ENCODE measurements at places on chromosomes 1 and 21.
A peak's percentile ranks its signal among the peaks of the same experiment; 100 is the strongest.

DNA sequence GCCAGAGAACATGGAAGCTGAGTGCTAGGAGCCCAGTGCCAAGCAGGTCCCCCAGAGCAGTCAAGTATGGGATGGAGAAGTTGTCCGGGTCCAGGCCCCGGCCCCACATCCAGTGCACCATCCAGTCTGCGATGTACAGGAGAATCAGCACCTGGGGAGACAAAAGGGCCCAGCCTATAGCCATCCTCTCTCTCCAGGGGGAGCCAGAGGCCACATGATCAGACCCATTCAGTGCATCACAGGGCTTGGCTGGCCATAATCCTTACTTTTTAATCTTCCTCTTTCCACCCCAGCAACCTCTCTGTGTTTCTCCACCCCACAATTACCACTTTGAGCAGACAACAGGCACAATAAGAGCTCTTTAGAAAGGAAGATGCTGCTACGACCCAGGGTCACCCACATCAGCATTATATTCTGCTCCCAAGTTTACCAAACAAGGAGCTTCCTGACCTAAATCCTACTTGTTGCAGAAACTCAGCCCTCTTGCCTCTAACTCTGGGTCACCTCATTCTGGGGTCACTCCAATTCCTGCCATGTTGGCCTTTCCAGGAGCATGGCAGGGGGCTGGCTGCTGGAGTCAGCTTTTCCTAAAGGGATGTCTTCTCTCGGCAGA lies 16.4 kb upstream of the RAB29 start:
- peak; percentile 47 for DNase-seq

DNA sequence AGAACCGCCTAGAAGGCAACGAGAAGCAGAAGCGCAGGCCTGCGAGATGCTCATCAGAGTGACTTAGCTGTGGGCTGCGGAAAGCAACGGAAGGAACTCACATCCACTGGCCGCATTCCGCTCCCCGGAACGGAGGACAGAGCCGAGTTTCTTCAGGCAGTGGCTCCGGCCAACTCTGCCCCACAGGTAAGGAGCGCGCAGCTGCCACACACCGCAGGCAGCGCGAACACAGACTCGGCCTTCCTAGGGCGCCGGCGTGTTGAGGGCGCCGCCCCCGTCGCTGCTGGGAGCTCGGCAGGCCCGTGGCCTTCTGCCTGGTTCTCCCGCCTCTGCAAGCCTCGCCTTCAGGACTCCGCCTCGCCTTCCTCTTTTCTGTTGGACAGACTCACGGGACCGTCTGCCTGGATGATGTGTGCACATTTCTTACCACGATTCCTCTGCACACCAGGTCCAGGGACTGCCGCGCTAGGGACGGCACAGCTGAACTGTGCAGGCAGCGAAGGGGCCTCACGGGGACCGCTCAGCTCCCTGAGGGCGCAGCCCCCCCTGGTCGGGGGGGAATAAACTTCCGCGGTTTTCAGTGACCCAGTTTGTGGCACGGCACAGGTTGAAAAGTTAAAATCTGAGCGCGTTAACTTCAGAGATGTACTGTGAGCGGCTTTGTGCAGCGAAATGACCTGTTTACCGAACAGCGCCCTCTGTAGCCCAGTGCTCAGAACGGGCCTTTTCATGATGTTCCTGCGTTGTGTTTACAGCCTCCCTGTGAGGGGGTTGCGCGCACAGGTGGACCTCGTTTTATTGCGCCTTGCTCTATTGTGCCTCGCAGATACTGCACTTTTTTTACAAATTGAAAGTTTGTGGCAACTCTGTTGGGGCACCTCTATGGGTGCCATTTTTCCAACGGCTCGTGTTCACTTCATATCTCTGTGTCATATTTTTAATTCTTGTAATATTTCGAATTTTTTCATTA lies 15.8 kb downstream of the TCP10L start:
- peak; percentile 89 for DNase-seq

- DNase-seq = no peak
Observed at GRCh38 chr1:51309291-51309690, 21.1 kb downstream of the TTC39A start.

GRCh38 chr1:156912861-156913808 lies 7.3 kb upstream of the LRRC71 start:
- no peak for DNase-seq

- no peak for DNase-seq
Observed at GRCh38 chr1:203056516-203056915, 29.3 kb downstream of the MYOG start.

DNA sequence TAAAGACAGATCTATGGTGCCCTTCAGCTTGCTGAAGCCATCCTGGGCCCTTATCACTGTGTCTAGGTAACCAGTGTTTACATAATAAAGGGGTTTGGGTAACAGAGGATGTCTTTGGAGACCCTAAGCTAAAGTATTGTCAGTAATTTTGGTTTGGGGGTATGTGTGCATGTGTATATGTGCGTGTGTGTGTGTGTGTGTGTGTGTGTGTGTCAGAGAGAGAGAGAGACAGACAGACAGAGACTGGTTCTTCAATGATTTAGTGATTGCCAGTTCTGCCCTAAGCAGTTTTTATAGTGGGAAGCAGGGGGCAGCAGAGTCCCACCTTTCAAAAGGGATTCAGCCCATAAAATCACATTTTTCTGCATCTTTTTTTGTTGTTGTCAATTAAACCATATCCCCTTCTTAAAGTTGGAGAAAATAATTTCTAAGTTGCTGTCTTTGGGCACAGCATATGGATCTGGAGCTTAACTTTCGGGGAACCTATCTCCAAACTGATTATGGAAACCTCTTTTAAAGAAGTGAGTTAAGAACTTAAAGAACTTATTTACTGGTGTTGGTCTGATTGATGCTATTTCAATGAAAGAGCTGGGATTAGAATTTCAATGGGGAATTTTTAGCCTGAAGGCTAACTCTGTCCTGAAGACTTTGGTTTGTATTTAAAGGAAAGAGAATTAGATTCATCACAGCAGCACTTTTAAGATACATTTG lies 51.1 kb downstream of the ZNF326 start:
- peak; percentile 49 for DNase-seq

DNA sequence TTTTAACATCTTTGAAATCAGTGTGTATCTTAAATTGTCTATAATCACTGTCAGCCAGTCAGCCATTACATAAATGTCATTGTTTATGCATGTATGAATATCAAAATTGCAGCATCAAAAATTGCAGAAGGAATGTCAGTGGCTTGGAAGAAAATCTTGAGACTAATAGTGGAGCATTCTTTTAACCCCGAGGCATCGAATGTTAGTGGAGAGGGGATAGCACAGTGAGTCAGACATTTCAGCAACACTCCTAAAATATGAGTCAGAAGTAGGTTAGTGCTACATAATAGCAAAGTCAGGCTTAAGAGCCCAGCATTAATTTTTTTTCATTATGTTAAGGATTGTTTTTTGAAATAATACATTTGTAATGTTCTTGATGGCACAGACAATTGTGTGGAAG lies 45.5 kb downstream of the SNRPE start:
- no peak for DNase-seq

- DNase-seq = no peak
Observed at GRCh38 chr1:87318056-87318650, 10.5 kb upstream of the LMO4 start.

DNA sequence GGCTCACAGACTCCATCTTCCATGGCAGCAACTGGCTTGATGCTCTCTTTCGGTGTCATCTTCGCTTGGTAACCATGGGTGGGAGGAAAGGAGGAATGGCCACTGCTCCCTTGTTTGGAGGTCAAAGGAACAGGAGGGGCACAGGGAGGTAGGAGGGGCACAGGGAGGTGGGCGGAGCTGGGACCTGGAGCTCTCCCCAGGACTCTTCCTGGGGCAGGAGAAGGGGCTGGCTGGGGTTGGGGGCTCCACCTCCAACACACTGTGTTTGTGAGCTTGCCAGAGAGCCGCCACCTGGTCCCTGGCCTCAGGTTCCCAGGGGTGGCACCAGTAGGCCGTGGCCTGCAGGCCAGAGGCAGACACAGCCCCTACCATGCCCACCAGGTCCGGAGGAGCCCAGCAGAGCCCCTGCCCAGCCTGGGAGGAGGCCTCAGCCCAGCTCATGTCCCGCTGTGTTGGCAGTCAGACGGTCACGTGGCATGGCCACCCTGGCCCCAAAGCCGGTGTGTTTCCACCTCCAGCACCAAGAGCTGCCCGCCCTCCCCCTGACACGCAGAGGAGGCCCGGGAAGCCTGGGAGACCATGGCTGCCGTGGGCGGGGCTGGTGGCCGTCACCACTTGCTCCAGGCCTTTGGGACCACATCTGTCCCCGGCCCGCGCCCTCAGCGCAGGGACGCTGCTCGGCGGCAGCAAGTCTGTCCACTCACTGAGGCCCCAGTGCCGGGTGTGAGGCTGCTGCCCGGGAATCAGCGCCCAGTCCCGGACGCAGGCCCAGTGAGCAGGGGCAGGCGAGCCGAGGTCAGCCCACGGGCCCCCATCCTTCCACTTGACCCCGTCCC lies 73.9 kb downstream of the MORN1 start:
- no peak for DNase-seq

GRCh38 chr1:23023174-23023845 lies 4.0 kb downstream of the KDM1A start:
- no peak for DNase-seq

DNA sequence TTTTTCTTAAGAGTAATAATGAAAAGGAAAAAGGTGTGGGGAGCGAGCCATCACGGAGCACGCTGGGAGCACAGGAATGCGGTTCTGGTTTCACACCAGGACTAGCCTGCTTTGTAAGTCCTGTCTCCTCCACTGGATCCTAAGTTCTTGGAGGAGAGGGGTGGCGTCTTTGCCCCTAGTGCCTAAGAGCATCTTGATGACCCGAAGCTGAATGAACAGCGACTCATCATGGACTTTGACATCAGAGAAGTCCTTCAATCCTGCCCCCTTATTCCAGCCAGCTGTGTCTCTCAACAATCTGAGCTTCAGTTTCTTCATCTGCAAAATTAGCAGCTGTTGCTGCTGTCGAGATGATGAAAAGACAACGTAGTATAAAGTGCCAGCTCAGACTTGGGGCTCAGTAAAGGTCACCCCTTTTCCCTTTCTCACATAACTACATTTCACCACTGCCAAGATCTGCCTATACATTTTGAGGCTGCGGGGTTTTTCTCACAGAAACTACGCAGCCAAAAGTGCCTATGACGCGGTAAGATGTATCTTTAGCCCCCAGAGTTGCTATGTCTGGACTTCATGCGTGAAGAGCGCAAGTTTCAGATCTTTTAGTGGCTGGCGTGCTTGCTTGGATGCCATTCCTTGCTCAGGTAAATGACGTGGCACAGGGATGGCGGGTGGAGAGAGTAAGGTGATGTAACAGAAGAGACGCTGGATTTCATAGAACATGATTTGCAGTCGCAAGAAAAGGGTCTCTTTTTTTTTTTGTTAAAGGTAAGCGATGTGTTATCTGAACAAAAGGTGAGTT lies 4.9 kb upstream of the PRDM2 start:
- no peak for DNase-seq

- no peak for DNase-seq
Observed at GRCh38 chr1:112529301-112529700, 20.5 kb downstream of the WNT2B start.

DNA sequence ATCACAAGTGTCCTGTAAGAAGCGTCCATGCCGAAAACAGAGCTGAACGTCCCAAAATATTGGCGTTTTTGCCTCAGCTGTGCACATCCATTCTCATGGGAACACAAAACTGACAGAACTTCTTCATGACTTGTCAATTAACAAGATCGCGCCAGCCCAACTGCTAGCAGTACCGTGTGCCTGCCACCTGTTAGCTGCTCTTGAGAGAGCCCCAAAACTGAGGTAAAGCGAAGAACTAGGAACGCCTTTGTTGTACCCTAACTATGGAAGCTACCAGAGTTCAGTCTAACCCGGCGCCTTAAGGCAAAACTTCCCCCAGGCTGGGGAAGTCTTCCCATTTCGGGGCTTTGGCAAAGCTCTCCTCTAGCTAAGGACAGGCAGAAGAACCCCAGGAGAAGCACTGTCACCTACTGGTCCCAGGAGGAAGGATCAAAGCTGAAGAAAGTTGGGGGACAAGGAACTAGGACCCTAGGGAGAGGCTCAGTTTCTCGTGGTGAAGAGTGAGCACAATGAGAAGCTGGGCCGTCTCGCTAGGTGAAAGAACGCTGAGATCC lies 719 bp downstream of the EYA3 start:
- no peak for DNase-seq

DNA sequence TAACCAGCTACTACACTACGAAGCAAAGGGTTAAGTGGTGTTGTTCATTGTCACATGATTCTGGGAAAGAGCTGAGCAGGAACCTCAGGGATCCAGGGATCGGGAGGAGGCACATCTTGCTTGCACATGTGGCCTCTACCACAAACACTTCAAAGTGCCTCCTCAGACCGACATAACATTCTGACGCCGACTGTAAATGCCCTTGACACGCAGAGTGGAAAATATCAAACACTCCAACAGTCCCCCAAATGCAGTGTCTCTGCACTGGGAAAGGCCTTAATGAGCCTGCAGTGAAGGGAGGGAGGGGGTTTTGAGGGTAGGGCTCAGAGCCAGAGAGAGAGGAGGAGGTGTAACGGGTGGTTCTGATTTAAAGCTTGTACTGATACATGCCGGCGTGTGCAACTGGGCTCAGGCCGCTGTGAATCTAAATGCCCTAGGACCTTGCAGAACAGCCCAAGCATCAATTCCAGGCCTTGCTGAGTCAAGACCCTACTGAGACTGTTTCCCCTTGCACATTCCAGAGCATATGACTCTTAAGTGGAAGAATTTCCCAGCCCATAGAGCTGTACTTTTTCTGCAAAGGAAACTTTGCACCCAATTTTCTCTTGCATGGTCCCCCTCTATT lies 163.7 kb downstream of the NTMT2 start:
- no peak for DNase-seq

GRCh38 chr1:227437495-227438008 lies 119.3 kb upstream of the CDC42BPA start:
- DNase-seq = peak; percentile 73

- no peak for DNase-seq
Observed at GRCh38 chr1:227482023-227482299, 81.4 kb upstream of the ZNF678 start.

- no peak for DNase-seq
Observed at GRCh38 chr1:211893260-211893659, 62.7 kb upstream of the LPGAT1 start.

DNA sequence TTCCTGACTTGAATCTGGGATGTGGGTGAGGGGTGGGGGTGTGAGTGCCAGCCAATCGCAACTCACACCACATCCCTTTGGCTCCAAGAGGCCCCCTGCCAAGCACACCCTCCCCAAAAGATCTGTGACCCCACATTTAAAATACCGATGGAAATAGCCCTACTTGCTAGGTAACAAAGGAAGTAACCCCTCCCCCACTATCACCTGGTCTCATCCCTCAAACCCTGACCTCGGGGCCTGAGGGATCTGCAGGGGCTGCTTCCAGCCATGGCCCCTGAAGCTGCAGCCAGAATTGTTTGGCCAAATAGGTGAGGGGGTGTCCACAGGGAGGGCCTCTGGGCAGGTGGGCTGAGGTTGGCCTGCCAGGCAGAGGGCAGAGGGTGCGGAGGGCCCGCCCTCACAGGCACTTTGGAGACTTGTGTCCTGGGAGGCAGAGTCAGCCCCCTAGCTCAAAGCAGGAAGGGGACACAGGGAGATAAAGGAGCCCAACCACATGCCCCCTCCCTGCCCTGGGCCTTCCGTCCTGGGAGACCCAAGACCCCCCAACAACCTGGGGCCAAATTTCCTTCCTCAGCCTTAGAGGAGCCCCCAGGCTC lies 37.2 kb downstream of the SDC3 start:
- DNase-seq = no peak

GRCh38 chr21:36207577-36208320 lies 51.1 kb downstream of the DOP1B start:
- no peak for DNase-seq

- DNase-seq = no peak
Observed at GRCh38 chr1:34113362-34113761, 51.7 kb downstream of the CSMD2 start.

Measured in NCI-H1694 (cell line).